Thoracic aorta (tissue), 2 donors: ENCODE measurements at places on chromosomes 7 and 10. TPM values are rescaled to one million over a fixed set of nuclear protein-coding genes. Genes with fewer than 3 reads are reported as not detected.
A peak's percentile ranks its signal among the peaks of the same experiment; 100 is the strongest.

DNA sequence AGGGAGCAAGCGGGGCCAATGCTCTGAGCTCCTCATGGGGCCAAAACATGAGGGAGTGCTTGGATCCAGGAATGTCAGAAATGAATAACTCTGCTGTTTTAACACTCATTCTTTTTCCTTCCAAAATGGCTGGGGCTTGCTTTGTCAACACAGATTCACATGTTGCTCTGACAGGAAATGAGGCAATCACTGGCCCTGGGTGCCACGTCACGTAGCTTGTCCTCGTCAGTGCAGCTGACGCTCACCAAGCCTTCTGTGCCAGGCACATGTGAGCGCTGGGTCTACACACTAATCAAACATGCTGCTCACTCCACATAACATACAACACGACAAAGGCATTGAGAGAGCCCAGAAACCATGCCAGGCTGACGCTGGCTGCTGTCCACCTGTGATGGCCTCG lies 198.9 kb downstream of the WDR37 start:
- no peak for DNase-seq

DNA sequence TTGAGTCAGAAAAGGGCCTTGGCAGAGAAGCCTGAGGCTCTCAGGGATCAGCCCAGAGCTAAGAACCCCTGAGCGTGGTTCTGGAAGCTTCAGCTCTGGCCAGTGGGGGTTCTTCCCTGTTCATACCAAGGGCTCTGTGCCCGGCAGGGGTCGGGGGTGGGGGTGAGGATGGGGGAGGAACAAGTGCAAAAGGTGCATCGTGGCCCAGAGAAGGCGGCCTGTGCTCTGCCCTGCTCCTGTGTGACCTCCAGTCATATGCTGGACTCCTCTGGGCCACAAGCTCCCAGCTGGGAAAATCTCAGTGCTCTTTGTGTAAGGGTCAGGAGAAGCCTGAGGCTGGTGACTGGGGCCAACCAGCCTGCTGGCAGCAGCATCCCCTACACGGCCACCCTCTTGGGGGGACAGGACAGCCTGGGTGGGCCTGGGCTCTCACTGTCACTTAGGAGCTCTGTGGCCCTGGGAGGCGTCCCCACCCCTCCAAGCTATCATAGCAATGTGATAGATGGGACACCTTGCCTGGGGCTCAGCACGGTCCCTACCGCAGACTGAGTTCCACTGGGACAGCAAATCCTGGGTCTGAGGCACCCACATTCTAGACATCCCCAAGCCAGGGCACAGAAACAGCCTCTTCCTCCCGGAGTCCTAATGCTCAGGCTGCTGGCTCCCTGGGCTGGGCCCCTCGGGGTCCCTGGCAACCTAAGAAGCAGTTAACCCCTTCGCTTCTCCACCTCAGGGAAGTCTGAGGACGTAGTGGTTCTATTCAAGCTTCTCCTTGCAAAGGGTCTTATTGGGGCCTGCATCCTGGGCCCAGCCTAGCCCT lies 2.5 kb downstream of the MMRN2 start:
- DNase-seq: peak; percentile 0

- DNase-seq: no peak
These were observed 231.2 kb downstream of the EXOC4 start for GRCh38 chr7:133484086-133484485.

- DNase-seq: no peak
These were observed 132.8 kb downstream of the ELFN1 start for GRCh38 chr7:1802899-1803298.

- no peak for DNase-seq
These were observed 225.4 kb downstream of the DKK1 start for GRCh38 chr10:52539463-52539862.

DNA sequence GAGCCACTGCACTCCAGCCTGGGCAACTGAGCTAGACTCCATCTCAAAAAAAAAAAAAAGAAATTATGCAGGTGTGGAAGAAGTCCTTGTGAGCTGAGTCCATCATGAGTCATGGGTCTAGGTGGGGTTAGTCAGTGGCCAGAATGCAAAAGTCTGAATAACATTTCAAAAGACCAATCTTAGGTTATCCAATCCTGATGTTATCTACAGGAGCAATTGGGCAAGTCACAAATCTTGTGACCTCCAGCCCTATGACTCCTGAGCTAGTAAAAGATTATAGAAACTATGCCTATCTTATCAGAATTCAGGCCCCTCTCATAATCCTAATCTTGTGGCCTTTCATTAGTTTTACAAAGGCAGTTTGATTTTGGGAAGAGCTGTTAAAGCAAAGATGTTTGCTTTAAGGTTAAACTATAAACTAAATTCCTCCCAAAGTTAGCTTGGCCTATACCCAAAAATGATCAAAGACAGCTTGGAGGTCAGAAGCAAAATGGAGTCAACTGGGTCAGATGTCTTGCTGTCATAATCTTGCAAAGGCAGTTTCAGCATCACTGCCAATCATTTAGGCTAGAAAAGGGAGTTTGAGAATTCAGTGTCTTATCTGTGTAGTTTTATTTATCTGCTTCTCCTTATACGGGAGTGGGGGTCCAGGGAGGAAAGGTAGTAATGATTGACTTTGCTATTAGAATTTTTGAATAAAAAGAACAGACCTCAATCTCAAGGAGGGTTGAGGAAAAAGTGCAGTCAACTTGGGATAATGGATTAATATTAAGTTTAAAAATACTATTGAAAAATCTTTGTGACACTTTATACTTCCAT lies 71.2 kb upstream of the TRIM24 start:
- DNase-seq: no peak

- DNase-seq: no peak
These were observed 274.2 kb upstream of the HABP2 start for GRCh38 chr10:113278664-113279063.

GRCh38 chr10:95841661-95842498 lies 65.9 kb upstream of the CC2D2B start:
- peak; percentile 9 for DNase-seq

GRCh38 chr10:80485076-80485945 lies 31.2 kb downstream of the TSPAN14 start:
- no peak for DNase-seq

- no peak for DNase-seq
These were observed 43.4 kb downstream of the PRPS1L1 start for GRCh38 chr7:17984288-17984687.

DNA sequence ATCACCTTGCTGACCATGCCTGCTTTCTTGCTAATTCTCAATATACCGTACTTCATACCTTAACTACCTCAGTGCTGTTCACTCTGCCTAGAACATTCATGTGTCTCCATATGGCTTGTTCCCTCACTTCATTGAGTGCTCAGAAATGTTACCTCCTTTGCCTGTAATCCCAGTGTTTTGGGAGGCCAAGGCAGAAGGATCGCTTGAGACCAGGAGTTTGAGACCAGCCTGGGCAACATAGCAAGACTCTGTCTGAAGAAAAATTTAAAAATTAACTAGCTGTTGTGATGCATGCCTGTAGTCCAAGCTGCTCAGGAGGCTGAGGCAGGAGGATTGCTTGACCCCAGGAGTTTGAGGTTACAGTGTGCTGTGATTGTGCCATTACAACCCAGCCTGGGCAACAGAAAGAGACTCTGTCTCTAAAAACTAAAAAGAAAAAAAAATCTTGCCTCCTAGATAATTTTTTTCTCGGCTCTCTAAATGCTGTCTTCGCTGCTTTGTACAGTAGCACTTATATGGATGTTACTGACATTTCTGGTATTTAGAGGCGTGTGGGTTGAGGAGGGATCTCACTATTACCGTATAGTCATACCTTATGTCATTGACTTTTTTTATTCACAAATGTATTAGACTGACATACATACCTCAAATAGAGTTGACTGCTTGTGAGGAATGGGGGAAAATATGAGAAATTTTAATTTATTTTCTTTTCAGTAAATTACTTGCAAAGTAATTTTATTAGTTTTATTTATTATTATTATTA lies 63.7 kb downstream of the LCOR start:
- DNase-seq: no peak

DNA sequence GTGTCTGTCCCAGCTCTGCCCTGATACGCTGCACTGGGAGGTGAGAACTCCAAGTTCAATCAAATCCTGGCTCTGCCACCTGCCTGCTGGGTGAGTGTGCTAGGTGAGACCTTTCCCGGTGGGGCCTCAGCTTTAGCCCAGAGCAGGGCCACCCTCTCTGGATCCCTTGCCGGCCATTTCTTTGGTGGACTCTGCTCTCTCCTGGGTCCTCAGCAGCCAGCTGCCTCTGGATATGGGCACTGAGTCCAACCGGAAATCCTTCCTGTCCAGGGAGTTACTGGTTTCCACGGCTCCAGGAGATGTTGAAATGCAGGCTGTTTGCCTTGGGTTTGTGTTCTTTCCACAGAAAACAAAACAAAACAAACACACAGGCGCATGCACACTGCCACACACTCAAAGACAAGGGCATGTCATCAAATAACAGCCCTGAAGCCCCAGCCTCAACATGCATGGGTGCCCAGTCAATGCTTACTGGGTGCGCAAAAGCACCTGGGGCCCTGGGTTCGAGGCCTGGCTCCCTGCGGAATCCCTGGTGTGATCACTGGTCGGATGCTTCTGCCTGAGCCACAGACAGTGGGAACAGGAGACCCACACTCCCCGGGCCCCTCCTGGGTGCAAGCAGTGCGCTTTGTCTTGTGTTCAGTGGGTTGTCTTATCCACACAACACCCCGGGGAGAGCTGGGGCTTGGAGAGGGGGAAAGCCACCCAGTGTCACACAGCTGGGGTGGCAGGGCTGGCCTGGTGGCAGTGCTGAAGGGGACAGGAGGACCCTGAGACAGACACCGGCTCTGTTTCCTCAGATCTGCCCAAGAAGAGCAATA lies 33.1 kb downstream of the PPIF start:
- no peak for DNase-seq

- DNase-seq: no peak
These were observed 286.2 kb downstream of the RPS24 start for GRCh38 chr10:78319841-78320240.

DNA sequence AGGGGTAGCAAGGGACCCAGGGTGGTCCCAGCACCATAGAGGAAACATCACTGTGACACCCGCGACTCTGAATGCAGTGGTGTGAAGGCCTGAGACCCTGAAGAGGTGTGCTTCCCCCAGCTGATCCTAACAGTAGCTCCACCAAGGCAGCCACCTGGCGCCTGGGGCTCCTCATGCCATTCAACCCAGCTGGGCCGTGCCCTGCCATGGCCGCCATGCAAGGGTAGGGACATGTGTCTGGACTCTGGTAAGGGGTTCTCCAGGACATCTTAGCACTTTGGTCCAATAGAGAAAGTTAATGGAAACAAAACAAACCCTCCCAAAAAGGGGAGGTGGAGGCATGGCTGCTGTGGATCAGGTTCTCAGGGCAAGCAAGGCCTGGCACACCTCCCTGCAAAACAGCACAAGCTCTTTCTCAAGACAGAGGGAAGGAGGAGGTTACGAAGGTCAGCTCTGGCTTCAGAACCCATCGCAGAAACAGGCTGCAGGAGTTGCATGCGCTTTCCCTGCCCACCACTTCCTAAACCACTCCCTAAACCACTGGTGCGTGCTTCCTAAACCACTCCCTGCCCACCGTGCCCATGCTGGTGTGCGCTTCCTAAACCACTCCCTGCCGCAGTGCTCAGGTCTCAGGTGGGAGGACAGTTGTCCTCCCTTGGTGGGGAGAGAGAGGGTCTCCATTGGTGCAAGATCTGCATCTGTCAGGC lies 108.7 kb downstream of the LARP4B start:
- no peak for DNase-seq

- DNase-seq: no peak
These were observed 43.8 kb upstream of the ICA1 start for GRCh38 chr7:8305625-8306388.

GRCh38 chr7:83777406-83778072 lies 128.6 kb upstream of the SEMA3E start:
- no peak for DNase-seq

DNA sequence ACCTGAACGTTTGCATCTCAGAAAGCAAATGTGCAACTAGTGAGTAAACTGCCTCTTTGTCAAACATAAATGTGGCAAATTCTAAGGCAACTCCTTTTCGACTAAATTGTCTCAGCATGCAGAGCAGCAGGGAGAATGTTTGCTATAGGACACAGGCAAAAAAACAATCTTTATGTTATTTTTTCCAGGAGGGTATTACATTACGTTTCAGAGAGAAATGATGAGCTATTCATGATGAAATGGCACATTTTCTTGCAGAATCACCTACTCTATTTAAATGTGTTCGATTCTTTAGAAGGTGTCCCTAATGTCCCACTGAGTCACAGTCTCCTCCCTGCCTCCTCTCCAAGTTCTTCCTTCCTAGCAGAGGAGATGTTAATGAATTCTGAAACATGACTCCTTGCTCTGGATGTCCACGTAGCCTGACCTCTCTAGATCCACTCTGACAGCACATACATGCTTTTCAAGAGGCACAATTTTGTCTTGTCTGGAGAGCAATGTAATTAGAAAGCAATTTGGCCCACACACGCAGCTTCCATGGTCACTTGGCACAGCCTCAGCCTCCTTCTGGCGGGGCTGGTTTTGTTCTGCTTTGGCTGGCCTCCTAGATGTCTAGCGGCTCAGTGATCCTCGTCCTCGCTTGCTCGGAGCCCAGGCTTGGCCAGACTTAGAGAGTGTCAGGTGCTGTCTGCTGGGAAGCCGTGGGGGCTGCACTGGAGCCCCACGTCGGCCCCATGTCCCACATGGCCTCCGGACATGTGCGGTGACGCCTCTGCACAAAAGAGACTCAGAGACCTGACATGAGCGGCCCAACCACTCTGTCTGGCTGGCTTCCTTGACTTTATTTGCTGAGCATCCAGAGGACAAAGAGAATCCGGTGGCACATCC lies 125.7 kb upstream of the ZNF438 start:
- DNase-seq: no peak

The CCSER2 gene
- 60.6 TPM for total RNA-seq

The HOXA9 gene
- not detected for total RNA-seq

The MYPN gene
- not detected for total RNA-seq

The GIMAP1 gene
- 4.2 TPM for total RNA-seq

The HHEX gene
- total RNA-seq: 6.2 TPM

The CYP3A4 gene
- not detected for total RNA-seq
